SJSA1 (cell line): ENCODE measurements at places on chromosomes 5 and 9. TPM values are rescaled to one million over a fixed set of nuclear protein-coding genes. Genes with fewer than 3 reads are reported as not detected.

Gene FAM200C
- total RNA-seq, result 5.0 and 5.5 TPM in 2 replicates

DNA sequence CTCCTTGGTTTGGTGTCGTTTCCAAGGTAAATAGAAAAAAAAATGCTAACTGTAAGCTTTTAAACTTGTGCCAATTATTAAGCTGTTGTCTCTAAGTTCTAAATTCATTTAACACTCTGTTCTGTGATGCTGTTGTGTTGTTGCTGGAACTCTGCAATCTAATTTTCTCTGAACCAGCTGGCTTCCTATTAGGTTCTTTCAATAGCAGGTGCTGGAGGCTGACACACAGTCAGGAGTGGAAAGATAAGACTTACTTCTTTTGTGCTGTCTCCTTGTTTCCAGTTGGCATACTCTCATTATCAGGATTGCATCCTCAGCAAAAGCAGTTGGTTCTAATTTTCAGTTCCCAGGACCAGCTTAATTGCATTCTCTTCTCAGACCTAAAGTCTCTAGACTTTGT is 1252.6 kb upstream of the NUDT12 start:
- DNase-seq, result no peak

Gene SMIM33
- total RNA-seq, result not detected in 2 replicates

Gene CCDC152
- not detected in 2 replicates for total RNA-seq
